GM04504 (cell line): ENCODE measurements at places on chromosomes 12 and 14.

DNA sequence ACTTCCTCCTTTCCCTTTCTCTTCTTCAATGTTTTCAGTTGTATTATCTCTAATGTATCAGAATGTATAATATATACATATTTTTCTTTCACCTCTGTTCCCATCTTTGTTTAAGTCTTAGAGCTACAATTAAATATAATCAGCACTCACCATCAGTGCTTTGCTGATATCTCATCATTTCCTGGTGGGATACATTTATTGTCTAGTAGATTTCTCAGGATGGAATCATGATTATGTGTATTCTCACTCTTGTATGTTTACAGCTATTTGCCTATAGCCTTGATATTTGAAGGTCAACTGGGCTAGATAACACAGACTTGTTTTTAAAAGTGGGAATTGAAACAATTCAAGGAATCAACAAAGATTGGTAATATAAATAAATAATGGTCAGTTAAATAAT, 124.9 kb upstream of the EEA1 start:
- DNase-seq, result no peak

DNA sequence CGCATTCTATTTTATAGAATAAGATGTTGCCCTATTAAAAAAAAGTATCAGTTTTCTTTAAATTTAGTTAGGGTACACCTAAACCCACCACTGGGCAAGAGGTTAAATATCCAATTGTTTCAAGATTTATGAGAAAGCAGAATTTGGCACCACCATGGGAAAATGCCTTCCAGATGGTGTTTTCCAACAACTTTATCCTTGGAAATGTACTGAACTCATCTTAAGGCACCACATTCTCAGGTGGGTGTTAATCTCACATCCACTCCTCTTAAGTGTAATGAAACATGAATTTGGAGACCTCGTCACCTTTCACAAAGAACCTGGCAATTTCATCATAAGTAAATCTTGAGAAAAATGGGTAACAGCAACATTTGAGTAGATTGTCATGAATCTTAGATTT, 13.1 kb downstream of the CBX5 start:
- DNase-seq, result no peak

DNA sequence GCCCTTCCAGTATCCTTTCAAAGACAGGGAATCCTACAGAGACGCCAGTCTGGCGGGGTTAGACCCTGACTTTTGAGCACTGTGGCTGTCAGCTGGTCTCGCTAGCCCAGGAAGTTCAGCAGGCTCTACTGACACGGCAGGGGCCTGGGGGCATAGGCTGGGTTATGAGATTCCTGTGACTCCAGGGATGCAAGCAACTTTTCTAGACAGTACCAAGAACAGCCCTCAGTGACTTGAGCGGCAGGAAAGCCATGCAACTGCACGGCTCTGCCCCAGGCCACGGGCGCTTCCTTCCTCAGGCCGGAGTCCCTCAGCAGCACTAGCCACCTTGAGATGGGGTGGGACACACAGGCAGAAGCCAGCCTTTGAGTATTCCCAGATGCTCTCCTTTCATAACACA, 5.1 kb upstream of the SIVA1 start:
- no peak for DNase-seq

GRCh38 chr12:89103831-89104230, 248.5 kb downstream of the DUSP6 start:
- DNase-seq, result no peak

GRCh38 chr12:46480724-46481123, 108.2 kb upstream of the SLC38A2 start:
- no peak for DNase-seq

GRCh38 chr14:96047101-96047500, 7.9 kb downstream of the C14orf132 start:
- no peak for DNase-seq
